ENCODE measurements at places on chromosomes 4 and X.

GRCh38 chr4:3304831-3305609 is 12.2 kb downstream of the RGS12 start:
- DNase-seq, result no peak

- no peak for DNase-seq
Measured at GRCh38 chrX:142938793-142939192, 86.9 kb upstream of the SPANXN4 start.

DNA sequence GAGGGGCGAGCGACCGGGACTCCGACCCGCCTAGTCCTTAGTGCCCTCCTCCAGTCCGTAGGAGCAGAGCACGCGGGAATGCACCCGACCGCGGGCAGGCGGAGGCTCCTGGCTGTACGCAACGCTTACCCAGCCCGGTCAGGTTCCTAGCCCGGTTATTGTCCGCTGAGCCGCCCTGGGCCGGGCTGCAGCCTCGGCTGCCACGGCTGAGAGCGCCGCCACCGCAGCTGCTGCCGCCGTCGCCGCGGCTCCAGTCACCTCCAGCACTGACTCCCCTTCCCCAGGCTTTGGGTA is at the start of gene AMER1:
Gene AMER1 (minus strand): TSS at position 268 of the 294 bp plus-strand sequence. CDS start 12,422 bp downstream, outside the sequence.
- DNase-seq, result peak; percentile 51

GRCh38 chrX:48648336-48648751 is 35.3 kb upstream of the WAS start:
- DNase-seq, result peak; percentile 18

DNA sequence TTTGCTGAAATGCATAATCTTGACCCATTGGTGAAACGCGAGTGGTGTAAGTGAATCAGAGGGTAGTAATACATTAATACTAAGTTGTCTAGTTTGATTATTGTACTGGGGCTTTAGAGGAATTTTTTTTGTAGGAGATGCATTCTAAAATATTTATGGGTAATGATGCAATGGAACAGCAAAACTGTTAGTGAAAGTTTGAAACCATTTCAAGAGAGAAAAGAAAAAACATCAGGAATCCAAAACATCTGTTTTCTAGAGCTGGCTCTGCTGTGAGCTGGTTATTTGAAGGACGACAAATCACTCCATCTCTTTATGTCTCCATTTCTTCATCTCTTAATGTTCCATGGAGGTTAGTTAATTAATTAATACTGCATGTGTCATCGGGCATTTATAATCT is 351.9 kb upstream of the FAT1 start:
- DNase-seq, result no peak

DNA sequence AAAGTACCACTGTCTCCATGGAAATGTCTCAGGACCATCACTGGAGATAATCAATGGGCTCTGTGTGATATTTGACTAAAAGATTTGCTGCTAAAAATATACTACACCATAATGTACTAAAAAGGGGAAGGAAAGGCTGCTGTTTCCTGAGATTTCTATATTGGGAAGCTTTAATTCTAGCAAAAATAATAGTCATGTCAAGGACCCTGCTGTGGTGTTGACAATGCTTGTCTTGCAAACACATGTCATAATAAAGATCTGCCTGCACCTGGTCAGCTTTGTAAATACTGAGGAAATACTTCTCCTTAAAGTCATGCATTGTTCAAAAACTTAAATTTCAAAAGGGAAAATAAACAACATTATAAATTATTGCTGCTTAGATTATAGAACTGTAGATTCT is 417.9 kb downstream of the GPM6A start:
- no peak for DNase-seq

DNA sequence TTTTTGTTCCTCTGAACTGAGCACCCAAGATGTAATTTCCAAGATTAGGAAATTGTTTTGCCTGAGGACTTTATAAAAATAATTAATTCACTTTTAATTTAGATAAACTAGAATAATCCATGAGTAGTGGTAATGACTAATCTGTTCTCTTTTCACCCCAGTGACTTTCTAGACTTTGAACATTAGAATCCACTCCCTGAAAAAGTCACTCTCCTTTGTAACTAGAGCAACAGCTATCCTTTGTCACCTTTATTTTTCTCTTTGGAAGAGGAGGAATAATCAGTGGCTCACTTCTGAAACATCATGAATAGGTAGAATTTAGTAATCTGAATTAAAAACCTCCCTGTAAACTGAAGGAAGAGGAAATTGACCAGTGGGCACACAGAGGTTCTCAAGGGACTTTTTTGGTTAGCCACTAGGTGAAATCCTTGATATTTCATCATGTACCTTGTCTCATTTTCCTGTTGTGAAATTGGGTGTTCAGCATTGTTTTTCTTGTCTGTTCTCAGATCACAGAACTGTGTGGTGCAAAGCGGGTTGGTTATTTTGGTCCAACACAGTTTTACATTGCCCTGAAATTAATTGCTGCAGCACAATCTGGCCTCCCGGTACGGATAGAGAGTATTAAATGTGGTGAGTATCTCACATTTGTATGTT is 59.4 kb downstream of the REPS2 start:
- DNase-seq, result no peak
